T-cell (primary cell): ENCODE measurements at places on chromosomes 2 and 18. TPM values are rescaled to one million over a fixed set of nuclear protein-coding genes. Genes with fewer than 3 reads are reported as not detected.

Gene HOXD10
- total RNA-seq = not detected

DNA sequence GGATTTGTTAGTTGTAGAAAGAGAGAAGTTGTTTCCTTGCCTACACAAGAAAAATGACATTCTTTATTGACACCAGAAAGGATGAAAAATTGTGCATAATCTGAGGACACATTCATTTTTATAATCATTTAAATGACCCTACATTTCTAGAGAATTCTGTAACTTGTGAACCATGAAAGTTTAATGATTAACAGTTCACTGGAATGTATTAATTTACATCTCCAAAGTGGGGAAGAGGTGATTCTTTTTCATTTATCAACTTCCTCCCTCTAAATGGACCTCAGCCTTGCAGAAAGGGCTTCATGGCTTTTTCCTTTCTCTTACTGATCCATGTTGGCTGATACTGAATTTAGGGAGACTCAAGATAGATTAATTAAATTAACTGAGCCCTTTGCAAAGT lies 565.2 kb upstream of the LINC00305 start:
- H3K4me3 ChIP-seq = no peak overlapping the region
- H3K27me3 ChIP-seq = no peaks in the 10 kb centered on the region
- H3K27ac ChIP-seq = no peak overlapping the region
- DNase-seq = no peak
- no peaks in the 10 kb centered on the region for H3K36me3 ChIP-seq

Gene MBD1
- total RNA-seq = 98.2 TPM

DNA sequence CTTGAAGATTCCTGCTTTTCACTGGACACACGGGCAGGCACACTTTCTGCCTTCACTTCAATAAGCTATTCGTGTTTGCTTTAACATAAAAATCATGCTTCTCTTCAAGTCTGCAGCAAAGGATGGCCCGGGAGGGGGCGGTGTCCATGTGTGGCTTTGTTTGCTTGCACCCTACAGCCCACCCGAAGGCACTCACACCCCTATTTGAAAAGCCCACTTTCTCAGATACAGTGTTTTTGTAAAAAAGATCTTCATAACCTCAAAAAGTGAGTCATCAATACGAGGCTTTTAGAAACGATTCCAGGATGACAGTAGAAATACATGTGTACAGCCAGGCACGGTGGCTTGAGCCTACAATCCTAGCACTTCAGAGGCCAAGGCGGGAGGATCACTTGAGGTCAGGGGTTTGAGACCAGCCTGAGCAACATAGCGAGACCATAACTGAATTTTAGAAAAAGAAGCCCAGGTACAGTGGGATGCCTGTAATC lies 36.5 kb upstream of the HPCAL1 start:
- H3K36me3 ChIP-seq = no peaks in the 10 kb centered on the region
- DNase-seq = no peak
- no peak overlapping the region for H3K4me3 ChIP-seq
- no peak overlapping the region for H3K27ac ChIP-seq
- H3K4me1 ChIP-seq = peaks cover 2% of the 10 kb centered on the region

Gene TMEM127
- total RNA-seq = 37.6 TPM

DNA sequence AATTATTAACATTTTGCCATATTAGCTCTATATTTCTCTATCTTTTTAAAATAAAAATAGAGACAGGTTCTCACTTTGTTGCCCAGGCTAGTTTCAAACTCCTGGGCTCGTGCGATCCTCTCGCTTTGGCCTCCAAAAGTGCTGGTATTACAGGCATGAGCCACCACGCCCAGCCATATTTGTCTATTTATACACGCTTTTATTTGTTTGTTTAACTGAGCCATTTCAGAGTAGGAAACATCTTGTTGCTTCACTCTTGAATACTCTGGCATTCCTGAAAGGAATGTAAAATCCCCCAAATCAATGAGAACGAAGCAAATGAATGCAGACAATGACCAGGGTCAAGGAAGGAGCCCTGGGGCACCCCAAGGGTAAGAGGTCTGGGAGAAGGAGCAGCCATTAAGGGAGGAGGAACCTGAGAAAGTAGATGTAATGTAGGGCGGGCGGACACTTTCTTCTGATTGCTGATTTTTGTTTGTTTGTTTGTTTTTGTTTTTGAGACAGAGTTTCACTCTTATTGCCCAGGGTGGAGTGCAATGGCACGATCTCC lies 31.7 kb upstream of the RAB1A start:
- peaks cover 11% of the 10 kb centered on the region for H3K4me1 ChIP-seq
- DNase-seq = no peak
- H3K36me3 ChIP-seq = no peaks in the 10 kb centered on the region
- H3K27ac ChIP-seq = no peak overlapping the region
